ENCODE measurements at places on chromosomes 6 and 20. TPM values are rescaled to one million over a fixed set of nuclear protein-coding genes. Genes with fewer than 3 reads are reported as not detected.

Gene RIMS1
- 0.12 TPM for polyA plus RNA-seq

Gene LY6G6D
- not detected for polyA plus RNA-seq

Gene AKAP12
- polyA plus RNA-seq, result 2.7 TPM

Gene SAMD3
- polyA plus RNA-seq, result 1.2 TPM

Gene CNBD2
- polyA plus RNA-seq, result 23.8 TPM

- DNase-seq, result no peak
- H3K27me3 ChIP-seq, result no peaks in the 10 kb centered on the region
- H3K4me1 ChIP-seq, result no peaks in the 10 kb centered on the region
Measured at GRCh38 chr6:102679865-102680264, 1286.4 kb downstream of the GRIK2 start.

- H3K27ac ChIP-seq, result no peak overlapping the region
- H3K4me3 ChIP-seq, result no peak overlapping the region
- no peaks in the 10 kb centered on the region for H3K36me3 ChIP-seq
Measured at GRCh38 chr6:166286839-166287271, 21.3 kb downstream of the PRR18 start.

Measured in pancreas (tissue), 10 donors.